Activated T-helper 17 cell treated with anti-CD3 and anti-CD28 coated beads, Interleukin-2, amount 50 U/mL, for 72 hours (primary cell): ENCODE measurements at places on chromosomes 6 and 20. TPM values are rescaled to one million over a fixed set of nuclear protein-coding genes. Genes with fewer than 3 reads are reported as not detected.

DNA sequence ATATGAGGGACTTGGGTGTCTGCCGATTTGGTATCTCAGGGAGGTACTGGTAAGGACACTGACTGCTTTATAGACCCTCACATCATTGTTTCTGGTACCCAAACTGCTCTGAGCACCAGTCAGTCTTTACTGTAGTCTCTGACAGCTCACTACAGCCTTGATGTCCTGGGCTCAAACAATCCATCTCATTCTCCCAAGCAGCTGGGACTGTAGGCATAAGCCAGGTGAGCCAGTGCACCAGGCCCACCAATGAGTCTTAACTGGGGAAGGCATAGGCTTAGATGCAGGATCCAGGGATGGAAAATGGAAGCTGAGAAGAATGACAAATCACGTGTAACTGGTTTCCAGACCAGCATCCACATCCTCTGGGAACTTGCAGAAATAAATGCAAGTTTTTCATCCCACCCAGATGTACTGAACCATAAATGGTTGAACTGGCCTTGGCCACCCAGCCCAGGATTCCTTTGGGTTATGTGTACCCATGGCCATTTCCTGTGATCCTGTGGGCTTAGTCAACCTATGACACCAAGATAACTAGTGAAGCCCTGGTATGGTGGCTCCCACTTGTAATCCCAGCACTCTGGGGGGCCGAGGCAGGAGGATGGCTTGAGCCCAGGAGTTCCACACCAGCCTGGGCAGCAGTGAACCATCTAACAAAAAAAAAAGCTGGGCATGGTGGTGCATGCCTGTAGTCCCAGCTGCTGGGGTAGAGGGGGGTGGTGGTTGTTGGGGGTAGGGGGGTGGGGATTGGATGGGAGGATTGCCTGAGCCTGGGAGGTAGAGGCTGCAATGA, 5.8 kb downstream of the TUBB start:
- no peak for ATAC-seq

The SMLR1 gene
- total RNA-seq = not detected

DNA sequence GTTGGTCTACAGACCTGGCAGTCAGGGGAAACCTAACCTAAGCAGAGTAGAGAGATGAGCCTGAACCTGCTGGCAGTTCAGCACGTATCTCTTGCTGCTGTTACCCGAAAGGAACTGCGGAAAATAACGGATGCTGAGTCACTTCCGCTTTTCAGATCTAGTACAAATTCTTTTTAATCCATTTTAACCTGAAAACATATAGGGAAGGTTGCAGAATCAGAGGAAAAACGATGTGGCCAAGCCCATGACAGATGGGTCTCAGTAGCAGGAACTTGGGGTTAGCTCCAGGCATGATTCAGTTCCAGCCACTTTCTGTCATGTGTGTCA, 351.9 kb upstream of the PRND start:
- peak; percentile 88 for ATAC-seq

GRCh38 chr6:43070028-43070632, 6.0 kb upstream of the PTK7 start:
- peak; percentile 50 for ATAC-seq

The MCM9 gene
- 12.8 TPM for total RNA-seq

The LRP11 gene
- total RNA-seq = 9.6 TPM

- no peak for ATAC-seq
Measured at GRCh38 chr6:3740551-3741476, 10.7 kb downstream of the PXDC1 start.

The PKIB gene
- not detected for total RNA-seq

- no peak for ATAC-seq
Measured at GRCh38 chr6:46058951-46059350, 43.3 kb upstream of the CLIC5 start.

DNA sequence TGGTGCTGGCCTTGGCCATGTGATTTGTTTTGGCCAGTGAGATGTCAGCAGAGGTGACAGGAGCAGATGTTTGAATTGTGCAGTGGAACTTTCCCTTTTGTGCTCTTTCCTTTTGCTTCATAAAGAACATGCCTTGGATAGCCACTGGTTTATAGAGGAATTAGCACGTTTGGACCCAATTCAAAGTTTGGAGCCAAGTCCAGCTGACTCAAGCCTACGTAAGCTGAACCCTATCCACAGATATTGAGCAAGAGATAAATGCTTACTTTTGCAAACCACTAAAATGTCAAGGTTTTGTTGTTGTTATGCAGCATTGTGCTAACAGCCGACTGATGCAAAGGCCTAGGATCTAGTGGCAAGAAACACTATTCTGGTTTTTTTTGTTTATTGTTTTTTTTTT, 230.9 kb upstream of the CITED2 start:
- no peak for ATAC-seq

The HLA-DQA1 gene
- 1.1 TPM for total RNA-seq

DNA sequence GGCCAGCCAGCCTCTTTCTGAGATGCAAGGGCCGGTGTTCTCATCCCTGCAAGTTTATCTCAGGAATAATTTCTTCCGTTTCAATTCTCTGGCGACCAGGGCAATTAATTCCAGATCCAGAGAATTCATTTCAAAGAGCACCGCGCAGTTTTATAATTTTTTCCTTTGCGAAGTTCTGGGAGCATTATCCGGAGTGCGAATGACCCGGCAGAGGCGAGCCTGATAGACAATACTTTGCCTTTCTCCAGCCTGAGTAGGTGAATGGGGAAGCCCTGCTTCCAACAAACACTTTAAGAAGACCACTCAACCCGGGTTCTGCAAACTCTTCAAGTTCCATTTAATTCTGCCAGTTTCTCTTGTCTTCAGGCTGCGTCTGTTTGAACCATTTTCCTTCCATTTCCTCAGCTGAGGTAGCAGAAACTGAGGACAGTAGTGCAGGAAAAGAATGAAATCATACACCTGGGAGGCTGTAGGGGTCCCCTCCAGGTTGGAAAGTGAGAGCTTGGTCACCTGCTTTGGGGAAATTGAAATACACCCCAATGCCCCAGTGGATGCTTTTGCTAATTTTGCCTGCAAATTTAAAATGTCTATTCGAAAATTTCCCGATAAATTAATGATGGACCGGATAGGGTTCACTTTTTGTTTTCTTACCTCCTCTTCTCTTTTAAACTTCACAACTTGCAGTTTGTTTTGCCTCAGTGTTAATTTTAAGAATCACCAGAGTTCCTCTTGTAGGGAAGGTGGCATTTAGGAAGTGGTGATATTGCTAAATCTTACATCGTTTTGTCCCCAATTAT, 1.1 kb downstream of the VGLL2 start:
- no peak for ATAC-seq

- ATAC-seq = peak; percentile 60
Measured at GRCh38 chr20:31684153-31685015, 38.3 kb downstream of the BCL2L1 start.

The IP6K3 gene
- not detected for total RNA-seq

DNA sequence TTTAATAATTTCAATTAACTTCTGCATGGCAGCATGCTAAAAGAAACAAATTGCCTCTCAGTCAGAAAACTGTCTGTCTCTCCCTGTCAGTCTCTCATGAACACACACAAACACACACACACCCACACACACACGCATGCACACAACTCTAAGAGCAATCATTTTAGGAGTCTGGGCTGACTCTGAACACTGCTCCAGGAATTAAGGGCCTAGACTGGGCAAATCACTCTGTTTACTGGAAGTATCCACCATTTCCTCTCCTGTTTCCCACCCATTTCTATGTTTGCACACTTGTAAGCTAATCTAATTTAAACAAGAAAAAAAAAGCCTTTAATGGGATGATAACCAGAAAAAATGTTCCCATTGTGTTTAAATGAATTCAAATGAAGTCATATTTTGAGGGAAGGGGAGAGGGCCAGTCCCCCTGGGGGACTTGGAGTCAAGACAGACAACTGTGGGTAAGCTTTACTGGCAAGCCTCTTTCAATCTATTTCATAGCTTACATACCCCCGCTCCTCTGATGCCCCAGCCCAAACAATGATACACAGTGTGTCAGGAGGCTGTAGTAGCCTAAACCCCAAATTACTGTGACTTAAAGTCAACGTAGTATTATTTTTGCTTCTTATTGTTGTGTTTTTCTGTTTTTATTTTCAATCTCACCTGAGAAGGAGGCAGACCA, 447.8 kb upstream of the FLRT3 start:
- ATAC-seq = no peak

- no peak for ATAC-seq
Measured at GRCh38 chr6:3009930-3010329, 10.2 kb downstream of the NQO2 start.

DNA sequence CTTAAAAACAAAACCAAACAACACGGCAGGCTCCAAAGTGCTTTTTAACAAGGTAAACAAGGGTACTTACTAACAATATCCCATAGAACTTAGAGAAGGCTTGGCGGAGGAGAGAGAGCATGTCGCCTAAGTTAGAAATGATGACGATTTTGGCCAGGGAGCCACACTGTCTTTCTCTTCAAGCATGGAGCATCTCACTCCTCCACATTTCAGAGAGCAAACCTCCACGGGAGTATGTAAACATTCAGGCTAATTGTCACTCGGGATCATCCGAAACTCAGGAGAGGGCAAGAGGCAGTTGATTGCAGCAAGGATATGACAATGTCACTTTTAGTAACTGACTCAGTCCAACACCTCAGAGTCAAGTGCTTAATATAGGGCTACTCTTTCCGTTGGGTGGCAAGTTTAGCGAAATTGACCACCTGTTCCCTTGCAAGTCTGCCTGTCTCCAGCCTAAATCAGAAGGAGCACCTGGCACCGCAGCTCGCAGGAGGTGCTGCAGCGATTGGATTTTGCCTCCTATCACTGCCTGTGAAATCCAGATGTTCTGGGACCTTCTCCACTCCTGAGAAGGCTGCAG, 65.8 kb upstream of the RPS6KA2 start:
- no peak for ATAC-seq

- no peak for ATAC-seq
Measured at GRCh38 chr20:55175081-55175480, 699.7 kb downstream of the DOK5 start.

- ATAC-seq = no peak
Measured at GRCh38 chr6:24584382-24584720, 61.6 kb downstream of the KIAA0319 start.

DNA sequence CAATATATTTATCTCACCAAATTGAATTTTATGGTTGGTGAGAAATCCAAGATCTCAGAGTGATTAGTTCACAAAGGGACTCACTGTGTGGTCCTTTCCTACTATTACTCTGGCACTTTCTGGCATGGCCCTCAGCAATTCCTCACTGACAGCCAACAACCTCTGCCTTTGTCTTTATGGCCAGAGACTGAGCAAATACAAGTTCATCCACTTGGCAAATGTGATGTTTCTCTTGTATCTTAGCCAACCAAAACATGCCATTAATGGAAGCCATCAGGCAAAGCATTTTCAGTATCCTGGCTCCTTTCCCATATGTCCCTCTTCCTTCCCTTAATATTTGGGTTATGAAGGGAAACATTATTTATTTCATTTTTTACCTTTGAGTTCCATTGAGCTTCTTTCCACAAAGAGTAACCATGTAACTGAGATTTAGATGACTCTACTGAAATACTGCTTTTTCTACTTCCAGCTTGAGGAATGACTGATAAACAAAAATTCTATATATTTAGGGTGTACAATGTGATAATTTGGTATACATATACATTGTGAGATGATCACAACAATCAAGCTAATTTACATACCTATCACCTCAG, 30.8 kb upstream of the SMLR1 start:
- ATAC-seq = no peak

DNA sequence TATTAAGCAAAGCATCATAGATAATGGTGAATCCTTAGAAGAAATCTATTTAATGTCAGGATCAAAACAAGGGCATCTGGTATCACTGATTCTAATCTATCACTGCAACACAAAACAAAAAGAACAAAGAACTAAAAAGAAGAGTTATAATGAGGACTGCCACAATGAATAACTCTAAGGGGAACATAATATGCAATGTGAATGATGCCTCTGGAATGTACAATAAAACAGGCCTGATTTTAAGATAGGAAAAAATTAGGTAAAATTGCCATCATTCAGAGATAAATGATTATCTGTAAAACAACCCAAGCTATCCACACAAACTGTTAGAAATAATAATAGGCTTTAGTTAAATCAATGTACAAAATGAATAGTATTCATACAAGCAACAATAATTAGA, 936.7 kb upstream of the CITED2 start:
- no peak for ATAC-seq

GRCh38 chr6:129469070-129469662, 240.8 kb downstream of the ARHGAP18 start:
- ATAC-seq = no peak

DNA sequence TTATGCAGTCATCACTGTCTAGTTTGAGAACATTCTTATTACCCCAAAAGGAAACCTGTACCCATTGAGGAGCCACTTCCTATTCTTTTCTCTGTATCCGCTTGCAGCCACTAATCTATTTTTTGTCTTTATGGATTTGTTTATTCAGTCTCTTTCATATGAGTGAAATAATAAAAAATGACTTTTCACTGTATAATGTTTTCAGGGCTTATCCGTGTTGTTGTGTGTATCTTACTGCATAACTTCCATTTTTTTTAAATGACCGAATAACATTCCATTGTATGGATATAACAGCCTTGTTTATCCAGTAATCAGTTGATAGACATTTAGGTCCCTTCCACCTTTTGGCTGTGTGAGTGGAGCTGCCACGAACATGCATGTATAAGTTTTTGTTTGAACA, 86.6 kb downstream of the ZFAND3 start:
- no peak for ATAC-seq

- no peak for ATAC-seq
Measured at GRCh38 chr6:56833873-56834272, 121.0 kb upstream of the BEND6 start.

- no peak for ATAC-seq
Measured at GRCh38 chr6:40893021-40893420, 146.0 kb downstream of the UNC5CL start.

The PPP1R14C gene
- total RNA-seq = not detected

- ATAC-seq = no peak
Measured at GRCh38 chr20:16203096-16203495, 370.2 kb downstream of the KIF16B start.

DNA sequence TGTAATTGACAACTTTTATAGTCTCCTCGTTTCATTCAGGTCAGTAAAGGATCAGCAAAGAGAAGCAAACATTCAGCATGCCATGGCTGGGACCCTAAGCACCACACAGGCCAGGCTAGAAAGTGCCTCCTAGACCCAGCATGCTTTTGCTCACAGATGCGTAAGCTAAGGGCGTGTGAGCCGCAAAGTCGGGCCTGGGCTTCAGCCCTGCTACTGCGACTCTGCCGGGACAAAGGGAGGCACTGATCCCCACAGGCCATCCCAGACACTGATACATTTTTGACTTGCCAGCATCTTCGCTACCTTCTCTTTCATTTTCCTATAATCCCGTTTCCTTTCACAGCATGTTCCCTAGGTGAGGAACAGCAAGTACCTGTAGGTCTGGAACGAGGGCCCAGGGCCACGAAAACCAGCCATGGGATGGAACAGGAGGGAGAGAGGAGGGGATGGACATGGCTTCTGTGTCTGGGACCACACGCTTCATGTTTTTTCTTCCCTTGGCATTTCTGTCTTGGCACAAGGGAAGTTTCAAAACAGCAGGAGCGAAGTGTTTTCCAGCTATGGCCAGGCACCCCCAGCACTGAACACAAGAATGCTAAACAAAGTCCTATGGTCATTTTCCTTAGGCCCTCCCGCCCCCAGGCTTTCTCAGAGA, 42.6 kb downstream of the IRF4 start:
- ATAC-seq = no peak
